ENCODE measurements at places on chromosomes 12 and 14. TPM values are rescaled to one million over a fixed set of nuclear protein-coding genes. Genes with fewer than 3 reads are reported as not detected.

- no peak for DNase-seq
Observed at GRCh38 chr14:50954811-50955372, 10.6 kb upstream of the PYGL start.

DNA sequence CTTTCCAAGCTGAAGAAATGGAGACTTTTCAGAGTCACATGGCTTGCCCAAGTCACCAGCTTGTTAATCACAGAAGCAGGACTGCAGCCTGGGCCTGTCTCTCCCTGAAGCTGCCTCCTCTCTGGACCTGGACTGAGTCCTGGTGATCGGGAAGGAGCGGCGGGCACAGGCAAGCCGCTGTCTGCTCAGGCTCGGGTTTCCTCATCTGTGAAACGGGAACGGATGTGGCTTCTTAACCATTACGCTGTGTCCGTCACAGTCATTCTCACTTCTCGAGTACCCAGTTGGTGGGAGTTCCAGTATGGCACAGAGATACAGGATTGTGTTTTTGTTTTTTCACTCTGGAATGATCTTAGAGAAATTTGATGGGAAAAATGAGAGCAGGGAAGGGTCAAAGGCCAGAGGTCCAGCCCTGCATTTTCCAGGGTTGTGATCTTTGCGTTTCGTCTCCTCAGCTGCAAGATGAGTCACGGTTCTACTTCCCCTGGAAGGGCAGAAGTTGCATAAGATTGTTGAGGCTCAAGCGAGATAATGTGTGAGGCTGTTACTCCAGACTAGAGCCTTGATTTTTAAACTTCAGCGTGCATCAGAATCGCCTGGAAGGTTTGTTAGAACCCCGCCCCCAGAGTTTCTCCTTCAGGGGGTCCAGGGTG, 7.6 kb upstream of the LRTM2 start:
- peak; percentile 90 for DNase-seq

- no peak for DNase-seq
Observed at GRCh38 chr12:53561590-53561953, 54.3 kb upstream of the NPFF start.

GRCh38 chr14:30482276-30482675, 76.7 kb upstream of the G2E3 start:
- DNase-seq, result no peak

SIX6 gene
- not detected for total RNA-seq
